Thoracic aorta (tissue), 2 donors: ENCODE measurements at places on chromosomes 5 and 9. TPM values are rescaled to one million over a fixed set of nuclear protein-coding genes. Genes with fewer than 3 reads are reported as not detected.

Gene TRIP13
- not detected for total RNA-seq

Gene LCN10
- 9.4 TPM for total RNA-seq

DNA sequence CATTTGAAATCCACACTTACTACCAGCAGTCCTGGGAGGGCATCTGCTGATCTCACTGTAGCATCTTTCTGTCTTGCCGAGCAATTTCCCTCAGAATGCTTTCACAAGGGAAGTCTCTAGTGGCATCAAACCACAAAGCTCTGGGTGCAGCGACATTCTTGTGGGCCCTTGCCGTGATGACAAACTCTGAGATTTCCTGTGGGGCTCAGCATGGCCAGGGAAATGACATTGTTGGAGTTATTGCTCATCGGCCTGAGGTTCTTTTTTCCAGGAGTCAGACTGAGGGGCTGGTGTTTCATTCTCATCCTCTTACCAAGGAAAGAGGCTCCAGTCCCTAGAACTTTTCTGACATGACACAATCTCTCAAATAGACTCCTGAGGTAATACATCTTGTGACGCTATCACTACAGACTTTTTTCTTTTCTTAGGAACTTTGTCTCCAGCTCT is 51.4 kb downstream of the PFDN1 start:
- no peaks in the 10 kb centered on the region for H3K27me3 ChIP-seq
- peaks cover 21% of the 10 kb centered on the region for H3K4me1 ChIP-seq
- H3K27ac ChIP-seq: peak overlapping the region; percentile 55
- DNase-seq: no peak

DNA sequence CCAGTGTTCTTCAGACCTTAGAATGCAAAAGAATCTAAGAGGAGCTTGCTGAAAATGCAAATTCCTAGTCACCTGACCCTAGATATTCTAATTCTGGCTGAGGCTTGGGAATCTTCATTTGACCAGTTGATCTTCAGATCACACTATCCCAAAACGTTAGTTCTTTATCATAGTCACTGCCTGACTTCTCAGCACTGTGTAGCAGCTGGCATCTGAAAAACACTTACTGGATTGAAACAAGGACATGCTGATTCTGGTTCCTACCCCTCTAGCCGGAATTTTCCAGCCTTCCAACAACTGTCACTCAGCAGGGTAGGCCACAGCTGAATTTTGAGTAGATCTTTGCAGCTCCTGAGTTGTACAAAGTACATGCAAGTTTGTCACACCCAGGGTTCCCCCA is 72.2 kb downstream of the EBF1 start:
- peaks cover 61% of the 10 kb centered on the region for H3K4me1 ChIP-seq
- H3K36me3 ChIP-seq: no peaks in the 10 kb centered on the region
- H3K27ac ChIP-seq: peak overlapping the region; percentile 0

GRCh38 chr9:91948101-91948596 is 1.9 kb downstream of the ROR2 start:
- DNase-seq: no peak
- no peaks in the 10 kb centered on the region for H3K27me3 ChIP-seq
- H3K4me1 ChIP-seq: peaks cover 18% of the 10 kb centered on the region
- H3K4me3 ChIP-seq: peak overlapping the region; percentile 62

DNA sequence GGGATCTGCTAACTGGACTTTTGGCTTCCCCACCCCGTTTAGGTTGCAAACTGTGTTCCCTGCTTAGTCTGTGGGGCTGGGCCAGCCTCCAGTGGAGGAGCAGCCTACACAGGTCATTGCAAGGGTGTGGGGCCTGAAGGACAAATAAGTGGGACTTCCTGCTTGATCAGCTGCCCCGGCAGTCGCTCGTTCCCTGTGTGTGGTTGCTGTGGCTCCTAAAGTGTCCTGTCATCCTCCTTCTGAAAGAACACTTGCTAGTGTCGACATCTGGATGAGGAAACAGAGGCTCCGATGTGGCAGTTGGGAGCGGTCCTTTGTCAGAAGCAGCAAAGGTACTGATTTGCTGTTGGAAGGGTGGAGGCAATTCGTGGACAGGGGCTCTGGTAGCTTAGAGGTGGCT is 88.9 kb upstream of the TBCA start:
- no peak overlapping the region for H3K27ac ChIP-seq
- H3K4me3 ChIP-seq: no peak overlapping the region
- no peaks in the 10 kb centered on the region for H3K27me3 ChIP-seq
- no peaks in the 10 kb centered on the region for H3K4me1 ChIP-seq
- DNase-seq: no peak
- H3K36me3 ChIP-seq: no peaks in the 10 kb centered on the region

GRCh38 chr5:32565145-32565544 is 20.2 kb upstream of the SUB1 start:
- DNase-seq: no peak
- no peaks in the 10 kb centered on the region for H3K27me3 ChIP-seq
- H3K27ac ChIP-seq: no peak overlapping the region

DNA sequence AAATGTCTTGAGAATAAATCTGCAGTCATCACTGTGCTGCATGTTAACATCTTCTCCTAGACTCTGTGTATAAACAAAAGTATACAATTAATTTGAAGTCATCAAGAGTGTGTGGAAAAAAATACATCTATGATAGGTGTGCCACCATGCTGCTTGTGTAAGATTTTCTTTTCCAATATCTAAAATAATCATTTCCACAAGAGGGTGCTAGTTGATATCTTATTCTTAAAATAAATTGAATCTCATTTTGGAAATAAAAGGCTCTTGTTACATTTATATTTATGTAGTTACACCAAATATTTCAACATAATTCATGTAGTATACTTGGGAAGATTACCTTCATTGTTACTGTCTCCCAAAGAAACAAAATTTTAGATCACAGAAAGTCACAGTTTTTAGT is 14.1 kb upstream of the MOCS2 start:
- H3K4me3 ChIP-seq: no peak overlapping the region
- H3K4me1 ChIP-seq: no peaks in the 10 kb centered on the region
- H3K36me3 ChIP-seq: no peaks in the 10 kb centered on the region
- no peak for DNase-seq
- H3K27ac ChIP-seq: no peak overlapping the region
- no peaks in the 10 kb centered on the region for H3K27me3 ChIP-seq

DNA sequence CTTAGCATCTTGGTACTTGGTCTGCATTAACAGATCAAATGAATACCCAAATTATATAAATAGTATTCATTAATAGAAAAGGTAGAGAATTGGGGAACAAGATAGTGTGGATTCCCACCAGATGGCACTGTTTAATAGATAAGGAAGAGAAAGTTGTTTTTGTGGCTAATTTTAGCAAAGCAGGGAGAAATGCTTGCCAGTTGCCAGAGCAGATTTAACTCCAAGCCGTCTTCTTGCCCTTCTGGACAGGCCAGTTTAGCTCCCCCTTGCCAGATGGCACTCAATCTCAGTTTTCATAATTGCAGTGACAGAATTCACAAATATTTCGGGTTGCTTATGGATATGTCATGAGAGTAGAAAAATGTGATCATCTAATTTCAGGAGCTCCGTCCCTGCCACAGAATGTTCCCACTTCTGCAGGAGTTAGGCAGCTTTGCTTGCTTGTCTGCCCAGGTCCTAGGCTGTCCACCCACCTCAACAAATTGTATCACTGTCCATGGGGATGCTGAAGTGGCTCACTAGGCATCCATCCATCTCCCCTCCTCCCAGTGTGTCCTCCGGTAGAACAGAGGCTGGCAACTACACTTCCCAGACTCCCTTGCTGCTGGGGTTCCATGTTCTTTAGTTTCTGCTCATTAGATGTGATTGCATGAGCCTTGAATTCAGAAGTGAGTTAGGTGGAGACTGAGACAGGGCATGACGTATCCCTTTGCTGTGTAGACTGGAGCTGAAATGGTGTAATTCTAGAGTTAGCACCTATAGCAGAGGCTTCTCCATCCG is 11.8 kb upstream of the HEXB start:
- peak overlapping the region; percentile 54 for H3K4me3 ChIP-seq
- peak overlapping the region; percentile 56 for H3K27ac ChIP-seq
- no peaks in the 10 kb centered on the region for H3K27me3 ChIP-seq
- no peaks in the 10 kb centered on the region for H3K36me3 ChIP-seq
- peaks cover 8% of the 10 kb centered on the region for H3K4me1 ChIP-seq

Gene FAM153A
- total RNA-seq: 2.0 TPM

GRCh38 chr5:149913436-149914419 is 30.9 kb downstream of the PDE6A start:
- no peak overlapping the region for H3K27ac ChIP-seq
- no peaks in the 10 kb centered on the region for H3K36me3 ChIP-seq
- H3K4me3 ChIP-seq: no peak overlapping the region
- H3K4me1 ChIP-seq: no peaks in the 10 kb centered on the region
- no peaks in the 10 kb centered on the region for H3K27me3 ChIP-seq

DNA sequence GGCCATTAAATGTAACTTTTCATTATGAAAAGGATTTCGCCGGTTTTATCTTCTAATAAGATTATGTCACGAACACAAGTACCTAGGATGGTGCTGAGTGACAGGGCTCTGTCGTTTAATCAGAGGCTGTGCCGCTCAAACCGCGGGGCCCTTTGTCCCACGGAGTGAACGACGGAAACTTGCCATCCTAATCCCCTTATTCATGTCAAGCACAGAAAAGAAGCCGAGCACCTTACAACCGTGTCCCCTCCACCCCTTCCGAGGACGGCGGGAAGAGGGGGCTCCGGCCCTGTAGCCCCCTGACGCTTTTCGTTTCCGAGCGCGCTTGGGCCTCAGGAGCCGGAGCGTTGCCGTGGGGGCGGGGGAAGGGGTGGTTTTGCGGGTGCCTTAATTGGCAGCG is 11.2 kb downstream of the LMX1B start:
- DNase-seq: no peak
- peaks cover 27% of the 10 kb centered on the region for H3K27me3 ChIP-seq
- no peak overlapping the region for H3K27ac ChIP-seq
- H3K4me1 ChIP-seq: no peaks in the 10 kb centered on the region

- H3K27ac ChIP-seq: no peak overlapping the region
- peak overlapping the region; percentile 68 for H3K4me3 ChIP-seq
- H3K27me3 ChIP-seq: no peaks in the 10 kb centered on the region
Measured at GRCh38 chr9:137305060-137305797, 3.2 kb upstream of the NRARP start.

- H3K4me1 ChIP-seq: no peaks in the 10 kb centered on the region
- DNase-seq: no peak
- no peak overlapping the region for H3K27ac ChIP-seq
- H3K4me3 ChIP-seq: no peak overlapping the region
- no peaks in the 10 kb centered on the region for H3K36me3 ChIP-seq
Measured at GRCh38 chr5:140205952-140206351, 31.0 kb downstream of the CYSTM1 start.

DNA sequence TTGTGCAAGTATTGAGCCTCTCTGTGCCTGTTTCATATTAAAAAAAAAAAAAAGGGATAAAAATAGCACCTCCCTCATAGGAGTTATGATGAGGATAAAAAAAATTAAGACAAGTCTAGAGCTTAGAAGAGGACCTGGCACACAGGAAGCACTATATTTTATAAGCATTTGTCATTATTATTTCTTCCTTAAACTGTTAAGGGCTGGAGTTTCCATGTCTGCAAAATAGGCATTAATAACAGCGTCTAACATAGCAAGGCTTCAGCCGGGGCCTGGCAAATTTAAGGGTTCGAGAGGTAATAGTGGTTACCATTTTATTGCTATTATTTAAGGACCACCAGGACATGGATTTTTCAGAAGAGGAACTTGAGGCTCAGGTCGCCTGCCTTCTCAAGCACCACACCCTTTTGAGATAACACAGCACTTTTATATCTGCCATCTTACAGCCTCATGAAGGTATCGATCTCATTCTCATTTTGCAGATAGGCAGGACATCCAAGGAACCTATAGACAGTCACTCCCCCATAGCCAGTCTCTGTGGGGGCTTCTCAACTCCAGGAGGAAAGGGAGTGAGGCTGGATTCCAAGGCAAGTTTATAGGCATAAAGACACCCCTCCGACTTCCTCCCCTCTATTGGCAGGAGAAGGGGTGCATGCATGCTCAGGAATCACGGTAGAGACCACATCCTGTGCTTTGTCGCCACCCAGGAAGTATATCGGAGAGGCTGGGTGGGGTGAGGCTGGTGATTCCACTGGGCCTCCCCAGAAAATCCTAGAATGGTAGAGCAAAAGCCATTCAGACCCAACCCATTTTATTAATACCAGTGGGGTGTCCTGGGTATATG is 2.4 kb downstream of the ANXA6 start:
- peak overlapping the region; percentile 92 for H3K4me3 ChIP-seq
- peaks cover 49% of the 10 kb centered on the region for H3K4me1 ChIP-seq
- peak overlapping the region; percentile 82 for H3K27ac ChIP-seq
- no peak for DNase-seq
- H3K36me3 ChIP-seq: no peaks in the 10 kb centered on the region

GRCh38 chr9:137583347-137583746 is 4.6 kb upstream of the DPH7 start:
- no peak overlapping the region for H3K4me3 ChIP-seq
- no peak overlapping the region for H3K27ac ChIP-seq
- no peaks in the 10 kb centered on the region for H3K27me3 ChIP-seq
- DNase-seq: no peak
- peaks cover 25% of the 10 kb centered on the region for H3K36me3 ChIP-seq
